ENCODE measurements at places on chromosomes 7 and 10. TPM values are rescaled to one million over a fixed set of nuclear protein-coding genes. Genes with fewer than 3 reads are reported as not detected.
A peak's percentile ranks its signal among the peaks of the same experiment; 100 is the strongest.

DNA sequence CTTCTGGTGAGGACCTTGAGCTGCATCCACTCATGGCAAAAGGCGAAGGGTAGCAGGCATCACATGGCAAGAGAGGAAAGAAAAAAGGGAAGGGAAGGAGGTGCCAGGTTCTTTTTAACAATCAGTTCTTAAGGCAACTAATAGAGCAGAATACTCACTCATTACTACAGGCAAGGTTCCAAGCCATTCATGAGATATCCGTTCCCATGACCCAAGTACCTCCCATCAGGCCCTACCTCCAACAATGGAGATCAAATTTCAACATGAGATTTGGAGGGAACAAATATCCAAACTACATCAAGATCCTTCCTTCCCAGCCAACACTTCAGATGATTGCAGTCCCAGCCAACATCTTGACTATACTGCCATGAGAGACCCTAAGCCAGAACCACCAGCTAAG is 38.9 kb upstream of the YAE1 start:
- H3K36me3 ChIP-seq, result no peaks in the 10 kb centered on the region
- no peaks in the 10 kb centered on the region for H3K4me1 ChIP-seq
- H3K27me3 ChIP-seq, result peaks cover 4% of the 10 kb centered on the region
- H3K27ac ChIP-seq, result no peak overlapping the region

GRCh38 chr10:114623661-114624294 is 34.3 kb downstream of the ABLIM1 start:
- peak overlapping the region; percentile 14 for H3K27ac ChIP-seq
- peaks cover 33% of the 10 kb centered on the region for H3K4me1 ChIP-seq
- peak; percentile 94 for DNase-seq
- no peaks in the 10 kb centered on the region for H3K27me3 ChIP-seq
- no peak overlapping the region for H3K4me3 ChIP-seq

- no peak overlapping the region for H3K4me3 ChIP-seq
- no peaks in the 10 kb centered on the region for H3K27me3 ChIP-seq
- no peaks in the 10 kb centered on the region for H3K4me1 ChIP-seq
- DNase-seq, result no peak
- H3K36me3 ChIP-seq, result no peaks in the 10 kb centered on the region
- no peak overlapping the region for H3K27ac ChIP-seq
Measured at GRCh38 chr7:133556048-133556447, 303.2 kb downstream of the EXOC4 start.

DNA sequence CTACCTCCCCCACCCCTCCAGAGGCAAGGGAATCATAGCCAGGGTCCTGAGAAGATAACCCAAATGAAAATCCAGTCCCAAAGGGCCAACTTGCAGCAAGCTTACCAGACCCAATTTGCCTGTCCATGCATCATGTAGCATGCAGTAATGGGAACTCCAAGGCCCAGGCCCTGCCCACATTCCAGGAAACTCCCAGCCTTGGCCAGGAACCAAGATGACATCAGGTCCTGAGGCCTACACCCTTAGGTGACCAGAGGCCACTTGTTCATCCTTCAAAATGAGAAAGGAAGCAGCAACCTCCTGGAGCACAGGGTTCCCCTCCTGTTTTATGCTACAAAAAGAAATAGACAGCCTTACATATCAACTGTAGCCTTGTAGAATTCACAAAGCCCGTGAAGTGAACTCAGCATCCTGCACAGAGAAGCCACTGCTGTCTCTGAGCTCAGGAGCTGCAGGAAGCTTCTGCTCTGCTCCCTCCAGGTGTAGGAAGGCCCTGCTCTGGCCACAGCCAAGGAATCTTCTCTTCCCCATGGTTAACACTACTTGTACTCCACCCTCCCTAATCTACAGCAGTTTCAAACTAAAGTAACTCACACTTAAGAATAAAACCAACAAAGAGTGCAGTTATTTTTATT is 30.3 kb upstream of the GRB10 start:
- peak; percentile 79 for DNase-seq
- H3K4me3 ChIP-seq, result no peak overlapping the region
- H3K27ac ChIP-seq, result no peak overlapping the region

DNA sequence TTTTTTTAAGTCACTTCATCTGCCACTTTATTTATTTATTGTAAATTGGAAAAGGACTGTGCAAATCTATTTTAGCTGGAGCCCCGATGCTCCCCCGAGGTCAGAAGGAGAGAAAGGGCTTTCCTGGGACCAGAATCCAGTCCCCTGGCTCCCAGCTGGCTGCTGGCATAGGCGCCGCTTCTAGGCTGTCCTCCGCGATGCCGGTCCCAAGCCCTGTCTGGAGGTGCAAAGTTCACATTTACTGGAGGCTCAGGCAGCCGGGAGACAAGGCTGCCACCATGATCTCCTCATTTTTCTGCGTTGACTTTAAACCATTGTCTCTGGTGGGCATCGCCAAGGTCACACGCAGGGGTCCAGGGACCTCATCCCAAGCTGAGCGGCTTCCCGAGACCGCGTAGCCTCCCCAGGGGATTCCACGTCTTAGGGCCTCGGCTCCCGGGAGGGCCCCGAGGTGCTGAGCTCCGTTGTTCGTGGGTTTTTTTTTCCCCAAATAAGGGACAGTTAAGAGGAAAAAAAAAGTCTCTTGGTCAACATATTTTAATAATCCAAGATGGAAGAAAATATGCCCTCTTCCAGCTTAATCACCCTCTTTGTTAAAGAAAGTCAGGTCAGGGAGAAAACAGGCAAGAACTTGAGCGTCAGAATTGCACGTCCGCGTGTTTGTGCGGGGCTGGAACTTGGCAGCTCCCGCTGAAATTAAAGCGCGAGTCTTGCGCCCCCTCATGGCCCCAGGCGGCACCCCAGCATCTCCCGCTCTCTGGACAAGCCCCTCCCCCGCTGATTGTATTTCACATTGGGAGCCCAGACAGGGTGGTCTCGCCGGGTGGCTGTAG is 11.9 kb downstream of the RGR start:
- peaks cover 1% of the 10 kb centered on the region for H3K27me3 ChIP-seq
- no peaks in the 10 kb centered on the region for H3K36me3 ChIP-seq
- no peak overlapping the region for H3K4me3 ChIP-seq
- H3K4me1 ChIP-seq, result no peaks in the 10 kb centered on the region
- DNase-seq, result peak; percentile 7

DNA sequence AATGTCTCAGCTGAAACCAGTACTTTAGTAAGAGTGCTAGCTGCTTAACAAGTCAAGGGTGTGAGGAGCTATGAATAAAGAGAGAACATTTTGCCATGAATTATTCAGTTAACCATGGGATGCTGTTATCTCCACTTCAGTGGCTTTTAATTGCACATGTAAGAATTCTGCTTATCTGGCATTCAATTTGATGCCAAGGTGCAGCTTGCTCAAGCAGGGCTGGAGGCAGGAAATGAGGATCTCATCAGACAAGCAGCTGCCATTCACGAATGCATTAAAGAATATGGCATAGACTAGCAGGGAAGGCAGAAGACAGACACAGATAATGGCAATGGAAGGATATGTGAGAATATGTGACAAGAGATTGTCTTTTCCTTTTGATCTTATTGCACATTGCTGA is 697.8 kb downstream of the NRG3 start:
- no peaks in the 10 kb centered on the region for H3K27me3 ChIP-seq
- H3K36me3 ChIP-seq, result no peaks in the 10 kb centered on the region

DNA sequence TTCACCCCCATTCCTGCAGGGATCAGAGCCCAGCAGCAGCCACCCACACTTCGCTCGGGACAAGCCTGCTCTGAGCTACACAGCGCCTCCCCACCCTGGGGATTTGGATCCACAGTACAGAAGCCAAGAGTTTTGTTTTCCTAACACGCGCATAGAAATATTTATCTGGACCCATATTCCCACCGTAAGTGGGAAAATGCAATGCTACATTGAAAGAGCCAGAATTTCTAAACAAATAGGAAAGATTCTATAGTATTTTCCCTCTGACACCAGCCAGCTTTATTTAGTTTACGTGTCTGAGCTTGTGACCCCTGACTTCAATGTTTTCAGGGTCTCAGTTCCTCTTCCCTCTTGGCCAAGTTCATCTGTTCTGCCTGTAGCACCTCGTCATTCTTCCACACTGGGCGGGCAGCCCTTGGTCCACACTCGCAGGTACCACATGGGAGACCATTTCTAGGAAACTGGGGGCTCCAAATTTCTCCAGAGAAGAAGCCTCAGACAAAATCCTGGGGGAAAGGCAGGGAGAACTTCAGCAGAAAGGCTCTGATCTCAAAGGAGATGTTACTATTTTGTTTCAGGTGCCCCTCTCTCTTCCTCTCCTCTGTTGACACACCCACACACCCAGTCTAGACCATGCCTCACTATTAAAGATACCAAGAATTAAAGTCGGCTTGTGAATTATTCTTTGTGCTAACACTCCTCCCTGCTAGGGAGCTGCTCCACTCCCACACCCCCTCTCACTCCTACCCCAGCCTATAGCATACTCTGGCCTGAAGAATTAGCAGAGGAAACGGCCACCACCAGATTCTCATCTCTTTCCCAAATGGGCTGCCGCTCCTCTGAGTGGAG is 116.0 kb upstream of the PCGF5 start:
- H3K4me1 ChIP-seq, result no peaks in the 10 kb centered on the region
- no peak overlapping the region for H3K27ac ChIP-seq
- H3K4me3 ChIP-seq, result no peak overlapping the region

DNA sequence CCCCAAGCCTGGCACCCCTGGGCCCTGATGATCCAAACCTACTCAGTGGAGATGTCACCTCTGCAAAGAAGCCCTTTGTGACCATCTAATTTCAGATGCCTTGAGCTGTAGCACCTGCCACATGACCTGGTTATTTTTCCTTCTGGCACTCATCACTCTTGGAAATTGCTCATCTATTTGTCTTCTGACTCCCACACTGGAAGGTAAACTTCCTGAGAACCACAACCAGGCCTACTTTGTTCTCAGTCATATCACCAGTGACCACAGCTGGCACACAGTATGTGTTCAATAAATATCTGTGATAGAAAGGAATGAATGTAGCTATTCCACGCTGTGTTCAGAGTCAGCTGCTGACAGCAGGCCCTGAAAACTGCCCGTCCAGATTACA is 97.1 kb downstream of the SH3PXD2A start:
- H3K27me3 ChIP-seq, result no peaks in the 10 kb centered on the region
- peak; percentile 70 for DNase-seq
- no peaks in the 10 kb centered on the region for H3K36me3 ChIP-seq
- no peak overlapping the region for H3K4me3 ChIP-seq

- H3K27me3 ChIP-seq, result no peaks in the 10 kb centered on the region
- H3K4me3 ChIP-seq, result no peak overlapping the region
- H3K27ac ChIP-seq, result no peak overlapping the region
- no peaks in the 10 kb centered on the region for H3K36me3 ChIP-seq
Measured at GRCh38 chr10:43595739-43596298, 10.4 kb upstream of the ZNF485 start.

DNA sequence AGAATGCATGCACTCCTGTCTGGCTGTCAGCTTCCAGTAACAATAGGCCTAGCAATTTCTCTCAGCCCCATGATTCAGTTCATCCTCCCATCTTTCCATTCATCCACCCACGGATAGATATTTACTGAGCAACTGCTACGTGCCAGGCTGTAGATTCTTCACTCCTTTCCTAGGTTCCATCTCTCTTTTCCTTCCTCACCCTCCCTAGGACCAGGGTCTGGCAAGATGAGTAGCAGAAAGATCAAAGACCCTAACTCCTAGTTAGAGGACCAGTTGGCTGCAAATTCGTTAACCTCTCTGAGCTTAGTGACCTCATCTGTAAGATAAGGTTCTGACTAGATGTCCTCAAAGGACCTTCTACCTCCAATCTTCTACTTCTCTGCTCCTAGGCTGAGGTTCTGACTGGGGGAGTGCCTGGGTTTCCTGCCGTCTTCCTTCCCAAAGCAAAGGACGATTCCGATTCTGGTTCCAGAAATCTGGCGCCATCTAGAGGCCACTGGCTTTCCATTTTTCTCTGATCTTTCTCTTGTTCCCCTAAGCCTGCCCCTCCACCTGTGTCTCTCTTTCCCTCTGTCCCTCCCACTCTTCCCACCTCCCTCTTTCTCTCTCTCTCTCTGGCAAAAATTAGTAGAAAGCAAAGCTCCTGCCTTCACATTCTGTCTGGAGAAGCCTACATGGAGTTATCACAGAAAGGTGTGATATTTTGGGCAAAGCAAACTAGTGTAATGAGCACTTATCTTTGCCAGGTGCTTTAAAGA is 26.2 kb downstream of the TBATA start:
- peaks cover 20% of the 10 kb centered on the region for H3K4me1 ChIP-seq
- H3K27me3 ChIP-seq, result no peaks in the 10 kb centered on the region
- H3K4me3 ChIP-seq, result no peak overlapping the region

- H3K36me3 ChIP-seq, result no peaks in the 10 kb centered on the region
- peaks cover 75% of the 10 kb centered on the region for H3K4me1 ChIP-seq
- H3K27me3 ChIP-seq, result no peaks in the 10 kb centered on the region
- H3K4me3 ChIP-seq, result no peak overlapping the region
- DNase-seq, result peak; percentile 58
Measured at GRCh38 chr7:47574482-47575329, 7.2 kb downstream of the TNS3 start.

- no peaks in the 10 kb centered on the region for H3K27me3 ChIP-seq
- H3K27ac ChIP-seq, result no peak overlapping the region
- H3K36me3 ChIP-seq, result no peaks in the 10 kb centered on the region
- H3K4me1 ChIP-seq, result peaks cover 8% of the 10 kb centered on the region
- no peak for DNase-seq
- no peak overlapping the region for H3K4me3 ChIP-seq
Measured at GRCh38 chr7:90618876-90619275, 22.8 kb downstream of the CDK14 start.

GRCh38 chr10:1171586-1171985 is 115.4 kb downstream of the WDR37 start:
- no peaks in the 10 kb centered on the region for H3K27me3 ChIP-seq
- no peak overlapping the region for H3K4me3 ChIP-seq
- H3K36me3 ChIP-seq, result no peaks in the 10 kb centered on the region
- H3K27ac ChIP-seq, result no peak overlapping the region
- no peaks in the 10 kb centered on the region for H3K4me1 ChIP-seq

- H3K27ac ChIP-seq, result peak overlapping the region; percentile 99
- H3K27me3 ChIP-seq, result no peaks in the 10 kb centered on the region
- peaks cover 9% of the 10 kb centered on the region for H3K4me1 ChIP-seq
- H3K4me3 ChIP-seq, result peak overlapping the region; percentile 93
- DNase-seq, result peak; percentile 12
- H3K36me3 ChIP-seq, result peaks cover 4% of the 10 kb centered on the region
Measured at GRCh38 chr10:72353965-72354355, 759 bp downstream of the DNAJB12 start.

- no peaks in the 10 kb centered on the region for H3K27me3 ChIP-seq
- no peaks in the 10 kb centered on the region for H3K4me1 ChIP-seq
- H3K4me3 ChIP-seq, result no peak overlapping the region
- H3K36me3 ChIP-seq, result no peaks in the 10 kb centered on the region
Measured at GRCh38 chr7:88357781-88358525, 51.3 kb upstream of the STEAP4 start.

GRCh38 chr7:1569016-1569415 is 816 bp downstream of the PSMG3 start:
- H3K27me3 ChIP-seq, result no peaks in the 10 kb centered on the region
- peak overlapping the region; percentile 97 for H3K27ac ChIP-seq
- H3K4me3 ChIP-seq, result peak overlapping the region; percentile 81
- H3K36me3 ChIP-seq, result no peaks in the 10 kb centered on the region
- DNase-seq, result peak; percentile 67

Gene ACSM6
- not detected for total RNA-seq

Gene LIPM
- total RNA-seq, result not detected

Gene SAMD9L
- total RNA-seq, result 55.6 TPM

Gene VIM
- total RNA-seq, result 5,400 TPM

Gene CLDN12
- 37.9 TPM for total RNA-seq

Gene NPC1L1
- total RNA-seq, result 0.07 TPM

Gene GIMAP7
- total RNA-seq, result not detected

Gene GDF2
- total RNA-seq, result not detected

Gene UCMA
- not detected for total RNA-seq

Gene HOXA1
- 0.23 TPM for total RNA-seq

Gene MINDY4
- 3.8 TPM for total RNA-seq

Gene ITIH5
- total RNA-seq, result 3.7 TPM

Gene ASNS
- 155 TPM for total RNA-seq

Gene OR2A42
- total RNA-seq, result not detected

All from astrocyte (in vitro differentiated cells and primary cell).